ENCODE measurements at places on chromosomes 11 and 22. TPM values are rescaled to one million over a fixed set of nuclear protein-coding genes. Genes with fewer than 3 reads are reported as not detected.

The ELFN2 gene
- 1.3 TPM for polyA plus RNA-seq

DNA sequence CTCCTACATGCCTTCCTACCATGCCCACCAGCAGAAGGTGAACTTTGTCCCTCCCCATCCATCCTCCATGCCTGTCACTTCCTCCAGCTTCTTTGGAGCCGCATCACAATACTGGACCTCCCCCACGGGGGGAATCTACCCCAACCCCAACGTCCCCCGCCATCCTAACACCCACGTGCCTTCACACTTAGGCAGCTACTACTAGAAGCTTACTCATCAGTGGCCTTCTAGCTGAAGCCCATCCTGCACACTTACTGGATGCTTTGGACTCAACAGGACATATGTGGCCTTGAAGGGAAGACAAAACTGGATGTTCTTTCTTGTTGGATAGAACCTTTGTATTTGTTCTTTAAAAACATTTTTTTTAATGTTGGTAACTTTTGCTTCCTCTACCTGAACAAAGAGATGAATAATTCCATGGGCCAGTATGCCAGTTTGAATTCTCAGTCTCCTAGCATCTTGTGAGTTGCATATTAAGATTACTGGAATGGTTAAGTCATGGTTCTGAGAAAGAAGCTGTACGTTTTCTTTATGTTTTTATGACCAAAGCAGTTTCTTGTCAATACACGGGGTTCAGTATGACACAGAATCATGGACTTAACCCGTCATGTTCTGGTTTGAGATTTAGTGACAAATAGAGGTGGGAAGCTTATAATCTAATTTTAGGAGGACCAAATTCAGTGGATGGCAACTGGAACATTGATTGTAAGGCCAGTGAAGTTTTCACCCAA is 56.1 kb downstream of the KCNJ1 start:
- 0 out of 2 replicates have a peak, but pooled peaks cover 6% of the 10 kb centered on the region for H3K4me1 ChIP-seq
- H3K27ac ChIP-seq, result no peak overlapping the region
- no peaks in the 10 kb centered on the region for H3K36me3 ChIP-seq
- no peak for DNase-seq
- no peak overlapping the region for H3K4me3 ChIP-seq

- H3K4me3 ChIP-seq, result no peak overlapping the region
- DNase-seq, result no peak
- H3K4me1 ChIP-seq, result peaks cover 6% of the 10 kb centered on the region
- no peaks in the 10 kb centered on the region for H3K27me3 ChIP-seq
- H3K27ac ChIP-seq, result no peak overlapping the region
Observed at GRCh38 chr11:14543260-14543659, 23.1 kb upstream of the PSMA1 start.

GRCh38 chr11:11909727-11910126 is 68.0 kb downstream of the USP47 start:
- no peak for DNase-seq
- no peak overlapping the region for H3K4me3 ChIP-seq
- no peak overlapping the region for H3K27ac ChIP-seq
- no peaks in the 10 kb centered on the region for H3K4me1 ChIP-seq

DNA sequence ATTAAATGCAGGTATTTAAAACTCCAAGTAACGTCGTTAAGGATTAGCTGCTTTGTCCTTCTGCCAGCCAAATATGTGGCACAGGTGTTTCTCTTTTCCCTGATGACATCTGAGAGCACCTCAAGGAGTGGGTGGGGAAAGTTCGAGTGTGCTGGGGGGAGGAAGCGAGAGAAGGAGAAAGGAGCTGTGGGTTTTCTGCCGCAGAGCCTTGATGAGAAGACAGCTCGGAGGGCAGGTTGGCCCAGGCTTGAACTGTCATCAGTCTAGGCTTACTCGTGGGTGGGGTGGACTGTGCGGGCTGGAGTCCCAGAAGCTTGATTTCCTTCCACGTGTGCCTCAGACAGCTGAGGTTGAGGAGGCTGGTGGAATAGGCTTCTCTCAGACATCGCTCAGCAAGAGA is 15.2 kb upstream of the SORL1-AS1 start:
- H3K27ac ChIP-seq, result no peak overlapping the region
- no peak overlapping the region for H3K4me3 ChIP-seq
- no peaks in the 10 kb centered on the region for H3K27me3 ChIP-seq
- H3K36me3 ChIP-seq, result peaks cover 4% of the 10 kb centered on the region
- H3K4me1 ChIP-seq, result peaks cover 18% of the 10 kb centered on the region
- DNase-seq, result no peak

GRCh38 chr22:26045860-26046259 is 123.4 kb upstream of the SEZ6L start:
- no peaks in the 10 kb centered on the region for H3K4me1 ChIP-seq
- no peak overlapping the region for H3K4me3 ChIP-seq
- DNase-seq, result no peak

- H3K4me1 ChIP-seq, result no peaks in the 10 kb centered on the region
- no peaks in the 10 kb centered on the region for H3K36me3 ChIP-seq
- H3K27me3 ChIP-seq, result no peaks in the 10 kb centered on the region
- no peak overlapping the region for H3K4me3 ChIP-seq
Observed at GRCh38 chr11:128026596-128026995, 560.8 kb downstream of the ETS1 start.

DNA sequence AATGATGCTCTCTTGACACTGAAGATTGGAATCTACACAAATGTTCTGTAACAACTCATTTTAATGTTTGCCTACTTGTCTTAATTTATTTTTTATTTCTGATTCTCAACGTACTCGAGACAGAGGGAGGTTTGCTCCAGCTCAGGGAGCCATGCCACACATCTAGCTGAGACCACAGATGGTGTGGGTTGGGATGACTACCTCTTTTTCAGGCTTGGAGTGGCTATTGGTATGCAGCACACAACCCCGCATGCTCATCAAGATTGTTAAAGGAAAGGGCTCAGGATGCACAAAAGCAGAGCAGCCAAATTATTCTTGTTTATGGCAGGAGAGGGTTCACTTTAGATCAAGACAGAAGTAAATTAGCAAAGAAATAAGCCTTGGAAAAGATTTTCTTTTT is 424.5 kb downstream of the OPCML start:
- H3K4me1 ChIP-seq, result no peaks in the 10 kb centered on the region
- no peak overlapping the region for H3K27ac ChIP-seq
- no peak for DNase-seq
- no peak overlapping the region for H3K4me3 ChIP-seq

GRCh38 chr11:133906746-133907145 is 50.0 kb downstream of the IGSF9B start:
- no peak overlapping the region for H3K27ac ChIP-seq
- H3K27me3 ChIP-seq, result no peaks in the 10 kb centered on the region
- peaks cover 27% of the 10 kb centered on the region for H3K36me3 ChIP-seq
